HCT116 (cell line): ENCODE measurements at places on chromosomes 3 and 15. TPM values are rescaled to one million over a fixed set of nuclear protein-coding genes. Genes with fewer than 3 reads are reported as not detected.
A peak's percentile ranks its signal among the peaks of the same experiment; 100 is the strongest.

The ISLR gene
- 0.12 TPM for total RNA-seq

The RBP2 gene
- not detected for total RNA-seq

The CGGBP1 gene
- total RNA-seq, result 52.7 TPM

- peak overlapping the region; percentile 74 for H3K27ac ChIP-seq
- peak; percentile 31 for DNase-seq
- H3K4me3 ChIP-seq, result peak overlapping the region; percentile 78
- no peaks in the 10 kb centered on the region for H3K27me3 ChIP-seq
- H3K36me3 ChIP-seq, result peaks cover 12% of the 10 kb centered on the region
Measured at GRCh38 chr3:100710261-100710968, 1.1 kb downstream of the TFG start.

DNA sequence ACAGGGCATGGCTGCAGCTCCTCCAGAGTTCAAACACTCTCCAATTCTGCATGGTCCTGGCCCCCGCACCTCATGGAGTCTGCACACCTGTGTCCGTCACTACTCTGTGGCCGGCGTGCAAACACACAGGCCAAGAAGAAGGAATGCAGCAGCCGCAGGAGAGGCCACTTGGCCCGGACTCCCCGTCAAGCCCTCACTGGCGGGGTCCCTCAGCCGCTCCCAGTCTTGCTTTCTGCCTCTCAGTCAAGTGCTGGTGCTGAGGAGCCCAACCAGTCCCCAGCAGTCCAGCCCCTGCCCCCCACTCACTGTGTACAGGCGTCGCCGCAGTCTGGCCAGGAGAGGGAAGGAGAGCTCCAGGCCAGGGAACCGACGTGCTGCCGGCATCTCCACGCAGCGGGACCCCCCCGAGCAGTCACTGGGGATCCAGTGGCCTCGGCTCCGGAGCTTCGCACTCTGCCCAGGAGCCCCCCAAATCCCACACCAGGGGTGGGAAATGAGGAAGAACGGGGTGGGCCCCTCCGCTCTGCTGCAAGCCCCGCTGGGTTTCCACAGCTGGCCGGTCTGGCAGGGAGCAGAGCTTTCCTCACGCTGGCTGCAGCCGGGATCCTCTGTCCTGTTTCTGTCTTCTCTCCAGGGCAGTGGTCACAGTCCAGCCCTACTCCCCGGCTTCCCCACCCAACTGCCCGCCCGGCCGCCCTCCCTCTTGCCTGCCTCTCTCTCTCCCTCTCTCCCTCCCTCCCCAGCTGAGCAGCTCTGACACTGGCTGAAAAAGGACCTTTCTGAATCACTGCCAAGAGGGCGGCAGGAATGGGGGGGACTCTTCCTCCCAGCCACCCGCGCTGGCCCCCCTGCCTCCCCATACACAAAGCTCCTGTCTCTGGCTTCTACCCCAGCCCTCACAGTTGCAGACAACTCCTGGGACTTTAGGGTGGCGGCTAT, 16.0 kb downstream of the TNK2 start:
- H3K27me3 ChIP-seq, result no peaks in the 10 kb centered on the region
- no peak for DNase-seq
- H3K4me3 ChIP-seq, result no peak overlapping the region
- H3K36me3 ChIP-seq, result no peaks in the 10 kb centered on the region; the same call in 1 of the 2 replicates
- H3K4me1 ChIP-seq, result peaks cover 31% of the 10 kb centered on the region

- H3K4me1 ChIP-seq, result no peaks in the 10 kb centered on the region
- H3K36me3 ChIP-seq, result no peaks in the 10 kb centered on the region
- no peak overlapping the region for H3K4me3 ChIP-seq
- DNase-seq, result no peak
- no peaks in the 10 kb centered on the region for H3K27me3 ChIP-seq
Measured at GRCh38 chr3:133695560-133696171, 33.9 kb upstream of the TOPBP1 start.

DNA sequence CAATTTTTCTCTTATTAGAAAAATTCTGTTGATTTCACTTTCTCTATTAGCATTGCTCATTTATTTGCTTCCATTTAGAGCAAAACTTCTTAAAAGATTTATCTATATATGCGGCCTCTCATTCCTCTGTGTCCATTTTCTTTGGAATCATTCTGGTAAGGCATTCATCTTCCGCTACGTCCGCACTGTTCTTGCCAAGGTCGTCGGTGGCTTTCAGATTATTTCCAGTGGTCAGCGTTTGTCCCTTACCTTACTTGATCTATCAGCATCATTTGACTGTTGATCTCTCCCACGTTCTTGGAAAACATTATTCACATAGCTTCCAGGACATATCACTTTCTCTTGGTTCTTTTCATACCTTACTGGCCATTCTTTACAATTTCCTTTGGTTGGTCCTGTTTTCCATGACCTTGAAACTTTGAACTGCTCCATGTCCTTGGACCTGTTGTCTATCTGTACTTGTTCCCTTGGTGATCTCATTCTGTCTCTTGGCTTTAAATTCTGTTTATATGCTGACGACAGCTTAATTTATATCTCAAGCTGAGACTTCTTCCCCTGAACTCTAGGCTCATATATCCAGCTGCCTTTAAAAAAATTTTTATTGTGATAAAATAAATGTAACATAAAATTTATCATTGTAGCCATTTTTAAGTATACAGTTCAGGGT, 54.5 kb downstream of the SLMAP start:
- H3K4me1 ChIP-seq, result peaks cover 8% of the 10 kb centered on the region
- no peak overlapping the region for H3K27ac ChIP-seq
- no peak overlapping the region for H3K4me3 ChIP-seq
